ENCODE measurements at places on chromosomes 2 and 18.

DNA sequence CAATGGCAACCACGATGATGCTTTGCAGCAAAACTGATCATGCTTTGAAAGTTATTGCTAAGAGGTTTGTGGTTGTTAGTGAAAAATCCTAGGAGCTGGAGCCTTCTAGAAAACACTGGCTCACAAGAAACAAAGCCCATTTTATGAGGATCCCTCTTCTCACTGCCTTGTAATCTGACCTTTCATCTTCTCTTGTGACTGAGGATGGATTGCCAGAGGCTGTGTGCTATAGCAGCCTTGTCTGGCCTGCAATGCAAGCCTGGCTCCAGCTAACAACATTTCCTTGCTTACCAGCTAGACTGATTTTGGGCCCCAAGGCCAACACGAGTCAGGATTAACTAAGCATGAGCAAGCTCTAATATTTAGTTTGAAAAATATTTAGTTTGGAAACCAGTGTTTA is 13.1 kb downstream of the PIEZO2 start:
- DNase-seq = no peak

DNA sequence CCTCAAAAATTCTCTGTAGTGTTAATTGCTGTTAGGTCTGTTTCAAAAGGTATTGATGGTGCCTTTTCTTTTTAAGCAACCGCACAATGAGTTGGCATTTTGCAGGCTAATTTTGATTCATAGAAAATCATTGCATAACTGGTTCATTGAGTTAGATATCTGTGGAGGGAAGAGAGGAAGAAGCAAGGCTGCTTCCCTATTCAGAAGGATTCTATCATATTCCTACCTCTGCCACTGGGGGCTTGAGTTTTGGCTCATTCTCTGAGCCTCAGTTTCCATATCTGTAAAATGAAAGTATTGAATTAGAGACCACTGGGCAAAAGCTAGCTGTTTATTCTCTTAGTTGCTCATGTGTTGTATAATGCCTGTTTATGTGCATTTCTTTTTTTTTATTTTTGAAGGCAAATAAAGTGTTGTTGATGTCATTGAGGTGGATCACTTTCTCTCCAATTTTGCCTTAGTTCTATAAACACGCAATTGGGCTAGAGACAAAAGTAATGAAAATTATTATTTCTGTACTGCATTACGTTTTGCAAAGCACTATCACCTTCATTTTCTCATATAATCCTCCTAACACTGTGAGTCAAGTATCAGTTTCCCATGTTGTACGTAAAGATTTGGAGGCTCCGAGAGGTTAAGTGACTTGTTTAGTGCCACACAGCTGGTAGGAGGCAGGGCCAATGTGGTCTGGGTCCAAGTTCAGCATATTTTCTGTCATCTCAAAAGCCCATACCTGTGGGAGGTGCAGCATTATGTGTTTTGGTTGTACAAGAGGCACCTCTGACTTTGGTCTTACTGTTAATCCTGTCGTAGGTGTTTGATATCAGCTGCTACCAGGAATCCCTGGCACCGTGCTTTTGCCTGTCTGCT is 5.9 kb downstream of the TRIB2 start:
- DNase-seq = no peak

GRCh38 chr2:128645631-128646030 is 327.0 kb upstream of the HS6ST1 start:
- no peak for DNase-seq

- no peak for DNase-seq
Observed at GRCh38 chr2:50379351-50379750, 652.6 kb downstream of the NRXN1 start.

DNA sequence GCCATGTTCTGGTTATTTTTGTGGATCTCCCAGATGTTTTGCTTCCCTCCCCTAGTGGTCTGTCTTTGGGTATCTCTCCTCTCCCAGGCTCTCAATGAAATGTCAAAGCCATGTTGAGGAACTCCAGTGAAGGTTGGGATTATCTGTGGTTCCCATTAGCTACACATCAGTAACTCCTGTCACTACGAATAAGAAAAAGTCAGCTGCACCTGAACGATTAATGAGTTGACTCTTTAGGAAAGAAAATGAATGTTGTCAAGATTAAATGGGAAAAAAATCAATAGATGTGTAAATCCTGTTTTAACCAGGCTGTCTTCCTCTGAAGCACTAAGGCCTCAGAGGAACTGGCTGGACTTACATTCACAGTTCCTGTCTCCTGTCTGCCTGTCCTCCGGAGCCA is 94.0 kb upstream of the DAPL1 start:
- DNase-seq = no peak

DNA sequence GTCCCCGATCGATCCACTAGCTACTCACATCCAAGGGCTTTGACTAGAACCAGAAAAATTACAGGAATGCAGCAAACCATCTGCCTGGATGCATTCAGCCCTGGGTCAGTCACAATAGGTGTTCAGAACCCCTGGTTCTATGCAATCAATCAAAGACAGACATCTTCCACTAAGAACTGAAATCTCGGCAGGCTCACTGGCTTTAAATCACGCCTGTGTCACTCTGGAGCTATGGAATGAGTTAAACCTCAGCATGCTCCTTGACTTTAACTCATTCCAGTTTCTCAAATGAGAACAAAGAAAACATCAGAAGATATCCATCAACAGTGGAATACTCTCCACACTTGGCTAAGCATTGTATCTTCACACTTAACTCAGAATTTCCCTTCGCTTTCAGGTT is 68.1 kb upstream of the SPTBN1 start:
- DNase-seq = no peak

GRCh38 chr2:101337877-101338276 is 29.4 kb upstream of the RNF149 start:
- DNase-seq = no peak

DNA sequence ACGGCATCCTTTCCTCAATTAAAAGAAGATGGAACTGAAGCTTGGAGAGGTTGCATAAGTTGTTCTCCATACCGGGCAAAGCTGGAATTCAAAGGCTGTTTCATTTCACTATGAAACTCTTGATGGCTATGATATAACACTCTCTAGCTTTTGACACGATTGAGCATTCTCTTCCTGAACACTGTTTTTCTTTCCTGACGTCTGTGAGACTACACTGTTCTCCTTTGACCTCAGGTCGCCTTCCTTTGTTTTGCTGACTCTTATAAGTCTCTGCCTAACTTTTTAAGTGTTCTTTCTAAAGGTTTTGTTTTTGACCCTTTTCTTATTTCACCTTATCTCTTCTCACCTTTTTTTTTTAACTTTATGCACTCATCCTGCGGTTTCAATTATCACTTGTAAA is 261.8 kb upstream of the LINC00305 start:
- no peak for DNase-seq

DNA sequence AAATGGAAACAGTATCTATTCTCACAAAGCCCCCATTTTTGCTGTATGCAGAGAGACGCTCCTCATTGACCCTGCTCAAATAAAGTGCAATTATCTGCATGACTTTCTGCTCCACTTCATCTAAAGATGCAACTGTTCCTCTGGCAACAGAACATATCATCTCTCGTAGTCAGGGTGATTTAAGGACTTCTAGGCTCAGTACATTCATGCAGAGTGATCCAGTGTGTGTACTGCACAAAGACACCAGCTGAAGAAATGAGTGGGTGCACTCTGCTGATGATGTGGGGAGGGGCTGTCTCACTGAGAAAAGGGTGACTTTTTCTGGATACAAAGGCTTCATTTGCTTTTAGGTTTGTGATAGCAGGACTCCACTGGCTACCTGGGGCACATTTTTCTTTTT is 355.2 kb downstream of the GALNT13 start:
- no peak for DNase-seq

DNA sequence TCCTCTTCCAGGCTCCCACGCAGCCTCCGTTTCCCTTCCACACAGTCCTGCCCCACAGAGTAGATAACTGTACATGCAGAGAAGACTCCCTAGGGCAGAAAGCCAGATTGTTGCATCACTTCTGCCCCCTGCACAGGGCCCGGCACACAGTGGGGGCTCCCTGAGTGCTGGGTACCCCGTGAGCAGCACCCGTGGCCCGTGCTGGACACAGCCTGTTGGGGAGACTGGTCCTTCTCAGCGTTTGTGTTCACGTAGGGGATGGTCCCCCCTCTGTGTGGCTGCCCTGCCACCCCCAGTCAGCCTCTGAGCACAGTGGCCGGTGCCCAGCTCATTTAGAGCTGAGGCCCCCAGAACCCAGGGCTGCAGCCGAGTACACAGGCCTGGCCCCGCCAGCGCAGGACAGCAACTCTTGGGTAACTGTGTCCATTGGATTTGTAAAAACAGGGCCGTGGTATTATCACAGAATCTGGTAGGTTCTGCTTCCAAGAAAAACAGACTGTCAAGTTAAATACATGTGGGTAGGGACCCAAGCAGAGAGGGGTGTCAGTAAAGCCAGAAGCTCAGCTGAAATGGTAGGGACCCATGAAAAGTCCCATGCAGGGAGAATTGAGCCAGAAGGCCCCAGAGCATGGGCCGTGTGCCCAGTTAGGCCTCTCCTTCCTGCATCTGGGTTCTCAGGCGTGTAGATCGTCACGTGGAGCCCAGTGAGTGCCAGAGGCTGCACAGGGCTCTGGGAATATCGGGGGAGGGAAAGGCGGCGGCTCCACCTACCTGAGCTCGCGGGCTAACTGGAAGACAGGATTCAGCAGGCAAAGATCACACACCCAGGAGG is 257.3 kb downstream of the ATAD2B start:
- no peak for DNase-seq

- DNase-seq = no peak
Observed at GRCh38 chr2:231862071-231862470, 64.1 kb downstream of the NPPC start.

DNA sequence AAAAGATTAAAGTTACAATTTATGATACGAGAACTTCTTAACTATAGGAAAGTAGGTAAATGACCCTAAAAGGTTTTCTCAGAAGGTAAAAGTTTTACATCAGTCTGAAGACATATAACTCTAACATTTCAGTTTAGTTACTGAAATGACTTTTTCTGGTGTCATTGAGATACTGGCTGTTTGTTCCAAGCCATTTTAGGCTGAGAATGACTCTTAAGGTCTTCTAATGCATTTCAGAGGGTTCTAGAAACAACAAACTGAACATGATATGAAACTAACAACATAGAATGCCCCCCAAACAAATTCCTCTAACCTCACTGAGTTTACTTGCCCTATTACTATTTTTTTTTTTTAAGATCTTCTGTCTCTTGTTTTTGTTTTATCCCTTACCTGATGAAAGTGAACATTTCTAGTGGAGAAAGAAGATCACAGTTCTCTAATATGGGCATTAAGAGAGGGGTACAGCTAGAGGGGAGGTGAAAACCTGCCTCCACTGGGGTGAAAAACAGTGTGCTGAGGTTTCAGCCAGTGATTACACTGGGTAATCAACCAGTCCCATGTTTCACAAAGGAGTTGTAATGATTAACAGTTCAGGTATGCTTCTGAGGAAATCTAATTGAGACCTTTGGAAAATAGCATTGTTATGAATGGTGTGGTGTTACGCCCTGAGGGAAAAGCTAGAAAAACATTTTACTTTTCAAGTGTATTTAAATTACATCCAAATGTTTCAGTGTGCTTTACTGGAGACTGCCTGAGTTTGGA is 11.2 kb downstream of the NABP1 start:
- DNase-seq = no peak

- DNase-seq = no peak
Observed at GRCh38 chr2:143615562-143615961, 486.3 kb downstream of the ARHGAP15 start.

- DNase-seq = no peak
Observed at GRCh38 chr2:183903026-183903425, 695.3 kb upstream of the ZNF804A start.

DNA sequence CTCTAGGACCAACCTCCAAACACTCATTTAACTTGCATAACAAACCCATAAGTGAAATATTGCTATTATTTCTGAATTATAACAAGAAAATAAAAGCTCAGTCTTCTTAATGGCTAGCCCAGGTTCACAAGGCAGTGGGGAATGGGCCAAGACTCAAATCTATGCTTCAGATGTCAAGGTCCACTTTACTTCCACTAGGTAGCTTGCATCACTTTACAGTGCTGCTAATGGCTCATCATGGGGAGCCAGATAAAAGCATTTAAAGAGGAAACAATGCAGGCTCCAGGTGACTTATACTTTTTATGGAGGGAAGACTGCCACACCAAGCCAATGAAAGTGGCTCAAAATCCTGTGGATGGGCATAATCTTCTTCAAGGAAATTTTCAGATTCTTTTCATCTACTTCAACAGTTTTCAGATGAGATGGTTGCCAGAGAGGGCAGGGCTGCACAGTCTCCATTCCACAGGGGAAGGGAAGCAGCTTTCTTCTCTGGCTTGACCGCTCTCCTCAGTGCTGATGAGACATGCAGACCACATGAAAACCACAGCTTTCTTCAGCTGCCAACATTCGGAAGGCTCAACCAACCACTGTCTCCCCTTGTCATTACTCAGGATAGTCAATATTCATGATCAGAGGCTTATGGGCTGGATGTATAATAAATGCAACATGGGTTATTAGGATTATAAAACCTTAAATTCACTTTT is 361.9 kb upstream of the MEX3C start:
- no peak for DNase-seq

DNA sequence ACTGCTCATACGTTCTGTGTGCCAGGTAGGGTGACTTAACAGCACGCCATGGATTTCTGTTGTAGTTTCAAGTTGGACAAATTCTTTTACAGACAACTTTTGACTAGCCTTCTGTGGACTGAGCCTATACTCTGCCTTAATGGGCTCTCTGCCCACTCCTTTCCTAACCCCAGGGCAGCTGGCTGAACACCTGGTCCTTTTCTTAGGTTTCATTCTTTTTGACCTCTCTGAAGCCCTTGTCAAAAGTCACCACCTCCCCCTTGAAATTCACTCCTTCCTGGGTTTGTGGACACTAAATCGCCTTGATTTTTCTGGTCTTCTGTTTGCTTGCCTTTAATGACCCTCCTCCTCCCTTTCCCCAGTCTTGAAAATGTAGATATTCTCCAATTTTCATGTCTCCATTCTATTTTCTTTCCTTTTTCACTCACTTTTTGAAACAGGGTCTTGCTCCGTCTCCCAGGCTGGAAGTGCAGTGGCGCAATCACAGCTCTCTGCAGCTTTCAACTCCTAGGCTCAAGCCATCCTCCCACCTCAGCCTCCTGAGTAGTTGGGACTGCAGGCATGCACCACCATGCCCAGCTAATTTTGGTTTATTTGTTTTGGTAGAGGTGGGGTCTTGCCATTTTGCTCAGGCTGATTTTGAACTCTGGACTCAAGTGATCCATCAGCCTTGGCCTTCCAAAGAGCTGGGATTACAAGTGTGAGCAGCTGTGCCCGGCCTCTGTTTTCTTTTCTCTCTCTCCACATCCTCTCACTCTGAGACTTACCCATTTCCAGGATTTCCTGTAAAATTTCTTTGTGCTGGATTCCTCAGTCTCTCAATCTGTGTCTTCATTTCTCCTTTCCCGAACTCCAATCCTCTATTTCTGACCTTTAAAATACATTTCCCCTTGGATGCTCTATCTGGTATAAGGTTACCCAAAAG is 112.9 kb downstream of the PLB1 start:
- no peak for DNase-seq

- peak; percentile 24 for DNase-seq
Observed at GRCh38 chr2:42314892-42315468, 46.0 kb downstream of the COX7A2L start.

GRCh38 chr2:104790100-104790811 is 63.7 kb upstream of the POU3F3 start:
- no peak for DNase-seq

GRCh38 chr2:238968616-238969384 is 120.9 kb downstream of the TWIST2 start:
- DNase-seq = no peak

- no peak for DNase-seq
Observed at GRCh38 chr2:179057737-179058136, 7.8 kb upstream of the CCDC141 start.

- DNase-seq = no peak
Observed at GRCh38 chr2:156448766-156449165, 12.6 kb downstream of the GPD2 start.

Data from activated CD4-positive, alpha-beta T cell treated with anti-CD3 and anti-CD28 coated beads, Interleukin-2, amount 50 U/mL, for 16 hours (primary cell).